ENCODE measurements at places on chromosomes 7 and 10. TPM values are rescaled to one million over a fixed set of nuclear protein-coding genes. Genes with fewer than 3 reads are reported as not detected.

The PRR15 gene
- not detected for total RNA-seq

The TSPAN33 gene
- 6.5 TPM for total RNA-seq

The PPP1R3C gene
- 69.8 TPM for total RNA-seq

The FAM13C gene
- 39.7 TPM for total RNA-seq
